ENCODE measurements at places on chromosomes 1 and 21. TPM values are rescaled to one million over a fixed set of nuclear protein-coding genes. Genes with fewer than 3 reads are reported as not detected.

- H3K36me3 ChIP-seq, result no peaks in the 10 kb centered on the region
- H3K27me3 ChIP-seq, result no peaks in the 10 kb centered on the region
- H3K4me3 ChIP-seq, result no peak overlapping the region
- H3K27ac ChIP-seq, result no peak overlapping the region
- DNase-seq, result no peak
Observed at GRCh38 chr1:10014016-10014415, 17.0 kb downstream of the RBP7 start.

Gene PKLR
- total RNA-seq, result not detected

Gene REG4
- total RNA-seq, result 3.0 TPM

DNA sequence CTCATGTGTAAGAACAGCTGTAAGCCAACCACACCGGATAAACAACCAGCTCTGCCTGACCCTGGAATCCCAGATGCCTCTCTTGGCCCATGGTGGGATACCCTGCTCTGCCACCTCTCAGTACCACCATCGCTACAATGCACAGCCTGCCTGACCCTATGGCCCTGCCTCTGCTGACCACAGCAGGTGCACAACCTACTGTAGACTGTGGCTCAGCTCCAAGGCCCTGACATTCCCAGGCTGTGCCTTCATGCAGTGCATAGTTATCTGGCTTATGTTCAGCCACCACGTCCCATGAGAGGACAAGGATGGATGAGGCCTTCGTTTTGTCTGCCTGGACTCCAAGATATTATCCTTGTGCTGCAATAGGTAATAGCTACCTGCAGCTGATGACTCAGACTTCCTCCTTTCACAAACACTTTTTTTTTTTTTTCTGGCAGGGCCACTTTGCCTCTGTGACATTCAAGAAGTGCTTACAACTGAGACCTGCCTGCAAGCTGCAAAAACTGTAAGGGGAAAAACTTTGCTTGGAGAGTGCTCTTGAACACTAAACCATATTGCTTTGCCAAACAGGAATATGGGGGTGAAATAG lies 177.7 kb downstream of the URB2 start:
- no peaks in the 10 kb centered on the region for H3K4me1 ChIP-seq
- H3K27ac ChIP-seq, result no peak overlapping the region
- no peaks in the 10 kb centered on the region for H3K27me3 ChIP-seq
- no peaks in the 10 kb centered on the region for H3K36me3 ChIP-seq
- H3K4me3 ChIP-seq, result no peak overlapping the region

DNA sequence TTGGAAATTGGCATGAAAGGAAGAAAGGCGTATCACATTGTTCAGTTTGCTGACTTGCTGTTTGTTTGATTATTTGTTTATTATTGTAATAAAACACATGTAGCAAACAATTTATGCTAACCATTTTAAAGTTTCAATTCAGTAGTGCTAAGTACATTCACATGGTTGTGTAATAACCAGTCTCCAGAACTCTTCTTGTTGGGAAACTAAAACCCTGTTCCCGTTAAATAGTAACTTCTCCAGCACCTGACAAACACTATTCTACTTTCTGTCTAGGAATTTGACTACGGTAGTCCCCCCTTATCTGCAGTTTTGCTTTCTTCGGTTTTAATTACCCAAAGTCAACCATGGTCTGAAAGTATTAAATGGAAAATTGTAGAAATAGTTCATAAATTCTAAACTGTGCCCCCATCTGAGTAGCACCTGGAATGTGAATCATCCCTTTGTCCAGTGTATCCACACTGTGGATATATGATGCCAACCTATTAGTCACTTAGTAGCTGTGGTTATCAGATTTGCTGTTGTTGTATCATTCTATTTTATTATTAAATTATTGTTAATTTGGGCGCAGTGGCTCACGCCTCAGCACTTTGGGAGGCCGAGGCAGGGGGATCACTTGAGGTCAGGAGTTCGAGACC lies 5.5 kb downstream of the MORC3 start:
- peaks cover 3% of the 10 kb centered on the region for H3K36me3 ChIP-seq
- no peak for DNase-seq
- no peak overlapping the region for H3K4me3 ChIP-seq

GRCh38 chr1:66788231-66788939 lies 12.7 kb downstream of the INSL5 start:
- H3K4me3 ChIP-seq, result no peak overlapping the region
- H3K27me3 ChIP-seq, result no peaks in the 10 kb centered on the region
- no peak overlapping the region for H3K27ac ChIP-seq
- H3K4me1 ChIP-seq, result peaks cover 10% of the 10 kb centered on the region

DNA sequence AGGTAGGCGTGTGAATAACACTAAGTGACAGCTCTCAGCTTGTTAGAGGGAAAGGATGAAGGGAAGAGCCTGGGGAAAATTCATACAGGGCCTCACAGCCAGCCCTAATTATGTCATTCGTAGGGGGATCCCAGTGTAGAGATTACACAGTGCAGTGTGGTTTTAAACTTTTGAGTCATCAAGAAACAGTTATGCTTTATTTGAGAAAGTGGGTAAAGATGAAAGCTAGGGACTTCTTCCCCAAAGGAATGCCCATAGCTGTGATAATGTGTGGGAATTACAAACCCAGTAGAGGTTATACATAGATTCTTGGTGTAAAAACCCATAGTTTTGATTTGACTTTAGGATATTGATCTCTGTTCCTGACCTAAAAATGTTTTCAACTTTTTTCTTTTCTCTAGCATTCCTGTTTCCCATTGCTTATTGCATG lies 1.9 kb downstream of the TTF2 start:
- H3K27ac ChIP-seq, result no peak overlapping the region
- H3K36me3 ChIP-seq, result no peaks in the 10 kb centered on the region
- H3K27me3 ChIP-seq, result no peaks in the 10 kb centered on the region
- peaks cover 10% of the 10 kb centered on the region for H3K4me1 ChIP-seq

Gene TMEM61
- total RNA-seq, result not detected
